ENCODE measurements at places on chromosomes 2 and 18.

DNA sequence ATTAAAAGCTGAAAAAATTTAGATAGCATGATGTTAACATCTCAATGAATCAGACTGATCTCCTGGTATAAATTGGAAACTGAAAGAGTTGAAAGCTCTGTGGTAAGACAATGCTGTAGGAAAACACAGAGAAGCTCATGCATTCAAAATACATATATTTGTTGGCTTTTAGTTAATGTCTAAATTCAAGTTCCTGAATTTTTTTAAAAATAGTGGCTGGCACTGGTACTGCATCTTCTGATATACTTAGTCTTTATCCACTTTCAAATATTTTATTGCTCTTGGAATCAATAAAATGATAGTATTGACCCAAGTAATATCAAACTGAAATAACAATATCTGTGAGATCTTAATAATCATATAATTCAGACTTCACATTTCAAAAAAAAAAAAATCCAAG is 151.4 kb upstream of the FIGN start:
- no peak for DNase-seq

GRCh38 chr2:62424899-62425298 is 81.1 kb downstream of the TMEM17 start:
- DNase-seq = no peak

GRCh38 chr2:195768431-195768830 is 111.4 kb downstream of the SLC39A10 start:
- DNase-seq = no peak

GRCh38 chr2:159201360-159202063 is 85.0 kb downstream of the WDSUB1 start:
- no peak for DNase-seq
